ENCODE measurements at places on chromosomes 4 and X.
A peak's percentile ranks its signal among the peaks of the same experiment; 100 is the strongest.

GRCh38 chr4:143773998-143774895 lies 73.8 kb upstream of the FREM3 start:
- DNase-seq = peak; percentile 36

- DNase-seq = no peak
These were observed 1.2 kb upstream of the TADA2B start for GRCh38 chr4:7041801-7042502.

DNA sequence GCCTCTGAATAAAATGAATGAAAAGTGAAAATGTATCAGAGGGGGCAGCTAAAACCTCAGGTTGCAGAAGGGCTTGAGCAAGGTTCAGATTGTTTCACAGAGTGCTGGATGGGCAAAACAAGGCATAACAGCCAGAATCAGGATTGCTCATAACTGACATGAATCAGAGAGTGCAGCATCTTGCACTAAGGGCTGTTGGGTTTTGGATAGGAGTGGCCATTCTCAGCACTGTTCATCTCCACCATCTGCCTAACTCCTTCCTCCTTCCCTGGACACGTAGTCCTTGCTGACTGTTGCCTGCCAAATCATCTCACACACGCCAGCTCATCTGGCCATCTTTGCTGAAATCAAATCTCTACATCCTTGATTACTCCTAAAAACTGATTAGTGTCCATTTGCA lies 75.3 kb upstream of the C1QTNF7 start:
- no peak for DNase-seq

DNA sequence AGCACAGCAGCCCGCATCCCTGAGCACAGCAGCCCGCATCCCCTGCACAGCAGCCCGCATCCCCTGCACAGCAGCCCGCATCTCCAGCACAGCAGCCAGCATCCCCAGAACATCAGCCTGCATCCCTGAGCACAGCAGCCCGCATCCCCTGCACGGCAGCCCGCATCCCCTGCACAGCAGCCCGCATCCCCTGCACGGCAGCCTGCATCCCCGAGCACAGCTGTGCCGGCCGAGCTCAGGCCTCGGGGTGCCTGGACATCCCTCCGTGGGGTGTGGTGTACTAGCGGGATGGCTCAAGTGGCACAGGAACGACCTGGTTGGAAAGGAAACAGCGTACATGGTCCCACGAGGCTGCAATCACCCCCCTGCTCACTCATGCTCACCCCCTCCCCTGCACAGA lies 26.8 kb downstream of the ABLIM2 start:
- DNase-seq = no peak

DNA sequence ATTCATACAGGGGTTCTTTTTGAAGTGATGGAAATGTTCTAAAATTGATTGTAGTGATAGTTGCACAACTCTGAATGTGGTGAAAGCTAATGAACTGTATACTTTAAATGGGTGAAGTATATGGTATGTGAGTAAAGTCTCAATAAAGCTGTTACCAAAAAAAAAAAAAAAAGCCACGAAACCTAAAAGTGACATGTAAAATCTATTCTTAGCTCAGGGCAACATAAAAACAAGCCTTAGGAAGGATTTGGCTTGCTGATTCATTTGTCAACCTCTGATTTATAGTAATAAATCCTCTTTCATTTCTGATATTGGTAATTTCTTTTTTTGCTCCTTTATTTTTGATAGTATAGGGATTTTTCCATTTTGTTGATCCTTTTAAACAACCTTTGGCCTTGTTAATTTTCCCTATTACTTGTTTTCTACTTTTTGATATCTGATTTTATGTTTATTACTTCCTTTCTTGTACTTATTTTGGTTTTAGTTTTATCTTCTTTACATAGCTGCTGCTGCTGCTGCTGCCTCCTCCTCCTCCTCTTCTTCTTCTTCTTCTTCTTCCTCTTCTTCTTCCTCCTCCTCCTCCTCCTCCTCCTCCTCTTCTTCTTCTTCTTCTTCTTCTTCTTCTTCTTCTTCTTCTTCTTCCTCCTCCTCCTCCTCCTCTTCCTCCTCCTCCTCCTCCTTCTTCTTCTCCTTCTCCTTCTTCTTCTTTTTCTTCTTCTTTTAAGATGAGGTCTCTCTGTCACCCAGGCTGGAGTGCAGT lies 79.4 kb downstream of the ADGRG4 start:
- no peak for DNase-seq

- DNase-seq = peak; percentile 6
These were observed 62.3 kb downstream of the GPC3 start for GRCh38 chrX:133923113-133923512.

DNA sequence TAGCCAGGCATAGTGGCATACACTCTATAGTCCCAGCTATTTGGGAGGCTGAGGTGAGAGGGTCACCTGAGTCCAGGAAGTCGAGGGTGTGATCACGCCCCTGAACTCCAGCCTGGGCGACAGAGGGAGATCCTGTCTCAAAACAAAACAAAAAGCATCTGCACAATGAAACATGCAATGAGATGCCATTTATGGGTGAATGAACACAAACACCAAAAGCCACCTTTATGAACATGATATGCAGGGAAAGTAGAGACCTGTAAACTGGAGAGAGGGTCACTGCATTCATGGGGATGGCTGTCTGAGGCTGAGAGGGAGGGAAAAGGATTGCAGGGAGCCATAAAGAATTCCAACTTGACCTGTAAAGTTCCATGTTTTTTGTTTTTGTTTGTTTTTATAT lies 70.7 kb downstream of the EVC start:
- DNase-seq = no peak

DNA sequence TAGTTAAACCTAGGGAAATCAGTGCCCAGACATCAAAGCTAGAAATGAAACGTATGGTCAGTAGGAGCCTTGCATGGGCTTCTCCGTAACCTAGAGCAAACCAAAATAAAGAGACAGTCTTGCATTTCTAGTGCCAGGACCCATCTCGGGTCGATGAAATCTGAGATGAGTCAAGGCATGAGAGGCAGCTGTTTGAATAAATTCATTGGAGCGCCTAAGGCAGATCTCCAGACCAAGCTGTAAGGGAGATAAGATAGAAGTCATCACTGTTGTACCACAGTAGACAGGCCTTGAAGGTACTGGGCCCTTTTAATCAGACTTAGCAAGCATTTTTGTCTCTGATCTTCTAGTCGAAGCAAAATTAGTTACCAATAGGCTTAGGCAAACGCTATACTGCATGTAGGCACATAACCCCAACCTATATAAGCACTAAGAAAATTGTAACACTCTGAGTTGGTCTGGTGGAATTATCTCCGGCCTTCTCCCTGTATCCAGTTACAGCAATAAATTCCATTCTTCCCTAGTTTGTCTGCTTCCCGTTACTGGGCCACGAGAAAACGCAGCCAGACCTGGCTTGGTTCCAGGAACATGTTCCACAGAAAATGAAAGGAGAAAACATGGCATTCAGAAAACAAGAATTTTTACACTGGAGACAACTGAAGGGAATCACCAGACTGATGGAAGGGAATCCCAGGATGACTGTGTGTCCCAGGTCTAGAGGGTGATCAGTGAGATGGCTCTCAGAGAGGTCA lies 21.1 kb upstream of the PAPSS1 start:
- peak; percentile 34 for DNase-seq

- no peak for DNase-seq
These were observed 21.4 kb downstream of the MAOB start for GRCh38 chrX:43860646-43861370.

DNA sequence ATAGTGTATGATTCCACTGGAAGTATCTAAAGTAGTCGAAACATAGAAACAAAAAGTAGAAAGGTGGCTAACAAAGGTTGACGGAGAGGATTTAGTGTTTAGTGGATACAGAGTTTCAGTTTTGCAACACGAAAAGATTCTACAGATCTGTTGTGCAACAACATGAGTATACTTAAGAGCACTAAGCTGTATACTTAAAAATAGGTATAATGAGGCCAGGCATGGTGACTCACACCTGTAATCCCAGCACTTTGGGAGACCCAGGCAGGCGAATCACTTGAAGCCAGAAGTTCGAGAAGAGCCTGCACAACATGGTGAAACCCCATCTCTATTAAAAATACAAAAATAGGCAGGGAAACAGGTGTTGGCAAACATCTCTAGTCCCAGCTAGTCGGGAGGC lies 7.9 kb upstream of the ATRX start:
- DNase-seq = no peak
